ENCODE measurements at places on chromosomes 12 and 14.

DNA sequence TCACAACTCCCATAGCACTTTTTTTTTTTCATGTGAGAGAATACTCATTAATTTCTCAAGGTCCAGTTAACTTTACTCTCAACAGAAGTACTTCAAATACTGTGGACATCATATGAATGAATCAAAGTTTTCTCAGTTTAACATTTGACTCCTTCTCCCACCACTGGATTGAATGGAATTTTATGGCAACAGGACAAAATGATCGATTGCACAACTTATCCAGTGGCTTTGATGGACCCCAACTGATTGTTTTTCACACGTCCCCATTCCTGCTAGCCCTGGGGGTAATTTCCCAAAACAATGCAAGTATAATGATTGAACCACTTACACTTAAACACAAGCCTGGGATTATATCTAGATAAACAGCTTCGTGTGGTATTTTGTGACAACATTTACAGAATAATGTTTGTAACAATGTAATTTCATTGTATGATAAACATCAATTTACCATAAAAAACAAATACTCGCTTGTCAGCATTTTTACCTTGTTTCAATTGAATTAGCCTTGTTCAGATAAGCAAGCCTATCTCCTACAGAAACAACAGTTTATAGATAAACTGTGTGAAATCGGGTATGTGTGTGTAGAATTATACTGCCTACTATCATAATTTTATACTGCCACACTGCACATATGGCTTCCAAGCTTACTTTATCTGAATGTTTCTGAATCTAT is 60.9 kb downstream of the SOX5 start:
- no peaks in the 10 kb centered on the region for H3K27me3 ChIP-seq
- H3K36me3 ChIP-seq, result no peaks in the 10 kb centered on the region
- no peak overlapping the region for H3K27ac ChIP-seq
- H3K4me1 ChIP-seq, result no peaks in the 10 kb centered on the region
- H3K4me3 ChIP-seq, result no peak overlapping the region
- no peak for DNase-seq

GRCh38 chr12:71731439-71732356 is 23.0 kb upstream of the RAB21 start:
- H3K4me1 ChIP-seq, result peaks cover 5% of the 10 kb centered on the region
- peaks cover 10% of the 10 kb centered on the region for H3K27me3 ChIP-seq
- DNase-seq, result no peak
- H3K36me3 ChIP-seq, result peaks cover under 1% of the 10 kb centered on the region
- H3K4me3 ChIP-seq, result no peak overlapping the region

DNA sequence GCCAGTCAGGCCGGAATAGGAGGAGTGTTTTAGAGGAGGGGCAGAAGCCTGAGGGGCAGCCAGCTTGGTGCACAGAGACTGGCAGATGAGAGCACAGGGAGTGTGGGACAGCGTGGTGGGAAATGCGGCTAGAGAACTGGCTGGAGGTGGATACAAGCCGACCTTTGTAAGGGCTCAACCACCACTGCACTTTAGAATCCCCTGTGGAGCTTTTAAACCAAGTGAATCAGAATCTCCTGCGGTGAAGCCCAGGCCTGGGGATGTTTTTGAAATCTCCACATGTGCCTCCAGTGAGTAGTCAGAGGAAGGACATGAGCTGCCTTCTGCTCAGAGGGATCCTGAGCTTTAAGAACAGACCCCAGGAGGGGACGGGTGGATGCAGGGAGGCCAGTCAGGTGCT is 10.9 kb upstream of the PCED1B start:
- H3K4me1 ChIP-seq, result peaks cover 9% of the 10 kb centered on the region
- no peaks in the 10 kb centered on the region for H3K36me3 ChIP-seq
- H3K4me3 ChIP-seq, result no peak overlapping the region
- H3K27ac ChIP-seq, result no peak overlapping the region
- no peaks in the 10 kb centered on the region for H3K27me3 ChIP-seq

DNA sequence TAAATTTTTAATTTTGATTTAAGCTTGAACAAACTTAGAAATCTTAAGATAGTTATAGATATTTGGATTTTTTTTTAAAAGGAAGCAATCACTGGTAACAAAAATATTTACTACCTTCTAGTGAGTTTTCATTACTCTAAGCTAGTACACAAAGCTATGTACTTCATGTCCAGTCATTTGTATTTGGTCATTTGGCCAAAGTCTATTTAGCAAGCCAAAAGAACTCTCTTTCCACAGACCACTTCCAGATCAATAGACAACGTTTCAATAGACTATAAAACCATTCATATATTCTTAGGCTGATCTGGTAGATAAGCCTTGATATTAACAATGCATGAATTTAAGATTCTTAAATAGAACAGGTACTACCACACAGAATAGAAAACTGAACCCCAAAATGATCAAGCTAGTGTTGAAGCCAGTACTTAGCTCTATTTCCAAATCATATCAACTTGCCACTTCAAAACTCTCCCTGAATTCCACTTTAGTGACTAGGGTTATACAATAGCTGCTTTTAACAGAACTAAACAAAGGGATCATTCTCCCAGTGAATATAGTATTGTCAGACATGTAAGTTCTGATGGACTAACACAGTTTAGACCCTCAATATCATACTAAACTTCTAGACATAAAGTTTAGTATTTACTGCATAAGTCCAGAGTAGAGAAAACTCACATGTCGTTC is 21.7 kb downstream of the CAPRIN2 start:
- H3K27ac ChIP-seq, result no peak overlapping the region
- H3K4me3 ChIP-seq, result no peak overlapping the region
- peaks cover 15% of the 10 kb centered on the region for H3K36me3 ChIP-seq
- DNase-seq, result no peak
- H3K27me3 ChIP-seq, result no peaks in the 10 kb centered on the region
- H3K4me1 ChIP-seq, result peaks cover 7% of the 10 kb centered on the region

- no peak overlapping the region for H3K27ac ChIP-seq
- no peak overlapping the region for H3K4me3 ChIP-seq
- DNase-seq, result no peak
- no peaks in the 10 kb centered on the region for H3K4me1 ChIP-seq
- peaks cover 25% of the 10 kb centered on the region for H3K27me3 ChIP-seq
These were observed 76.4 kb downstream of the RGS6 start for GRCh38 chr14:72008666-72009065.

DNA sequence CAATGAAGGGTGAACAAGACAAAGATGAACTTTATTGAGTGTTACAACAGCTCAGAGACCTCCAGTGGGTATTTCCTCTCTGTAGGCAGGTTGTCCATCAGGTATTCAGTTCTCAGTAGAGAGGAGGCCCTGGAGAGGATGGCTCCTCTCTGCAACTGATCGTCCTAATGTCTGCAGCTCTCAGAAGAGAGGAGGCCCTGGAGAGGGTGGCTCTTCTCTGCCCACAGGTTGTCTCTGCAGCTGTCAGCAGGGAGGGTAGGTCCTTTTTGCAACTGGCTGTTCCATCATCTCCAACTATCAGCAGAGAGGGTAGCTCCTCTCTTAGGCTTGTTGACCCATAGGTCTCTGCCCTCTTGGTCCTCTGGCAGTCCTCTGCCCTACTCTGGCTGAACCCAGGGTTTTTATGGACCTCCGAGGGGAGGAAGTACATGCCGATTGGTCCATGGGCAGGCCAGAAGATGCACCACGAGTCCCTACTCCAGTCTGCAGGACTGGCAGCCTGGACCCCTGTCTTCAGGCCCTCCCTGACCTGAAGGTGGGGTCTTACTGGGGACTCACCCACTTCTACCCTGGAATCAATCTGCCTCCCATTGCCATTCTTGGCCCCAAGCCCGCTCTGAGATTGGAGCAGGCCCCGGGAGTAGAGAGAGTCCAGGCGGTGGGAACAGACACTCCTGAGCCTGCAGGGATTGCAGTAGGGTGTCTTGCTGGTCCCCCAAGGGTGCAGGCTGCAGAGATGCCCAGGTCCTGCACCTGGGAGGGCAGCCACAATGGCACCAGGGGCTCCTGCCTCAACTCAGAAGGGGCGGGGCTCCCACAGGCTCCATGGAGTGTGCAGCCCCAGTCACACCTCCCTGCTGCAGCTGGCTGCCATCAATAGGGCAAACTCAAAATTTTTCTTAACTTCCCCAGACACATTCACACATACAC is 2.3 kb downstream of the TMEM116 start:
- no peaks in the 10 kb centered on the region for H3K27me3 ChIP-seq
- peak overlapping the region; percentile 98 for H3K27ac ChIP-seq
- H3K4me1 ChIP-seq, result peaks cover 49% of the 10 kb centered on the region
- H3K36me3 ChIP-seq, result peaks cover 4% of the 10 kb centered on the region
- peak overlapping the region; percentile 90 for H3K4me3 ChIP-seq
- DNase-seq, result no peak

DNA sequence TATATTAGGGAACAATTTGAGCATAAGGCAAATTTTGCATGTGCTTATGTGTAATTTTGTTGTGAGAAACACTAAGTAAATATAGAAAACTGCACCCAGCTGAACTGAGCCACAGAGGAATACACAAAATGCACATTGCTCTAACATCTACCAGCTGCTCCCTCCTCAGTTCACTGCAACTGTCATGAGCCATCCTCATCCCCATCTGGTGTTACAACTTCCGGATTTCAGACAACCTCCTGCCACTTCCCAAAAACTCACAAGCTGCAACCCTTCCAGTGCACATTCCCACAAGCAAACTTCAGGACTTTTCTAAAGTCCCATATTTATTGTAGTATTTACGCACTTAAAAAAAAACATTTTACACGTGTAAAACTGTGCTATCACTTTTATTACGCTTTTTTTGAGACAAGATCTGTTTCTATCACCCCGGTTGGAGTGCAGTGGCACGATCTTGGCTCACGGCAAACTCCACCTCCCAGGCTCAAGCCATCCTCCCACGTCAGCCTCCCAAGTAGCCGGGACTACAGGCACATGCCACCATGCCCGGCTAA is 169.1 kb upstream of the TBX3 start:
- no peaks in the 10 kb centered on the region for H3K27me3 ChIP-seq
- no peak overlapping the region for H3K4me3 ChIP-seq
- no peaks in the 10 kb centered on the region for H3K36me3 ChIP-seq
- DNase-seq, result no peak

DNA sequence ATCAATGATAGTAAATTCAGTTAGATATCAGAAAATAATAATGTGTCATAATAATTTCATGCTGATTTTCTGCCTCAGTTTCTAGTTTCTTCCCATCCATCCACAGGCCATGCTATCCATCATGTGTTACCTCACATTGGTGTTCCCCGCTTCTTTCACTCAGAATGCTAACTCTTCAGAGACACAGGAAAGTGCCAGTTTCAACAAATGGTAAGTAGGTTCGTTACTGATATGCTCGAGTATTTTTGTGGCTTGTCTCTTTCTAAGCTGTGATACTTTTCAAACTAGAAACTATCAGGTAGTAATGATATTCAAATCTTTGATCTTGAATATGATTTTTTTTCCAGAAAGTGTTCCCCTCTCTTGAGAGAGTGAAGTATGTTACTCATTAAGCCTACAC is 1.5 kb downstream of the KLRB1 start:
- no peak for DNase-seq
- peaks cover 6% of the 10 kb centered on the region for H3K36me3 ChIP-seq
- peak overlapping the region; percentile 97 for H3K27ac ChIP-seq
- H3K4me1 ChIP-seq, result peaks cover 46% of the 10 kb centered on the region
- H3K4me3 ChIP-seq, result peak overlapping the region; percentile 89
